ENCODE measurements at places on chromosomes 16 and 17.

DNA sequence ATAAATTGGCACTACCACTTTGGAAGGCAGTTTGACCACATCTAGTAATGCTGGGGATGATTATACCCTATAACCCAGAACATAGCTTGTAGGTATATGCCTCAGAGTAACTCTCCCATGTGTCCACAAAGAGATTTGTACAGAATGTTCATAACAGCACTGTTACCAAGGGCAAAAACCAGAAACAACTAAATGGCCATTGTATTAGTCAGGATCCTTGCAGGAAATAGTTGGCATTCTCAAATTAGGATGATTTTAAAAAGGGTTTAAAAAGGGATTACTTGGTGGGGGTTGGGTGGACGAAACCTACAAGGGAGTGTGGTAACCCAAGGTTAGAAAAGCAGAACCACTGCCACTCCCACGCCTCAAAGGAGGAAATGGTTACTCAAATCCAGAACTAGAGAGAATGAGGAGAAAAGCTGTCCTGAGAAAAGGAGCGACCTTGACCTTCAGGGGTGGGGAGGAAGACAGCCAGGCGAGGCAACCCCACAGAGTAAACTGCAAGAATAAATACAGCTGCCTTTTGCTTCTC, 2.1 kb downstream of the CPPED1 start:
- no peak for DNase-seq

GRCh38 chr17:43219001-43219400, 7.3 kb downstream of the TMEM106A start:
- DNase-seq, result no peak

DNA sequence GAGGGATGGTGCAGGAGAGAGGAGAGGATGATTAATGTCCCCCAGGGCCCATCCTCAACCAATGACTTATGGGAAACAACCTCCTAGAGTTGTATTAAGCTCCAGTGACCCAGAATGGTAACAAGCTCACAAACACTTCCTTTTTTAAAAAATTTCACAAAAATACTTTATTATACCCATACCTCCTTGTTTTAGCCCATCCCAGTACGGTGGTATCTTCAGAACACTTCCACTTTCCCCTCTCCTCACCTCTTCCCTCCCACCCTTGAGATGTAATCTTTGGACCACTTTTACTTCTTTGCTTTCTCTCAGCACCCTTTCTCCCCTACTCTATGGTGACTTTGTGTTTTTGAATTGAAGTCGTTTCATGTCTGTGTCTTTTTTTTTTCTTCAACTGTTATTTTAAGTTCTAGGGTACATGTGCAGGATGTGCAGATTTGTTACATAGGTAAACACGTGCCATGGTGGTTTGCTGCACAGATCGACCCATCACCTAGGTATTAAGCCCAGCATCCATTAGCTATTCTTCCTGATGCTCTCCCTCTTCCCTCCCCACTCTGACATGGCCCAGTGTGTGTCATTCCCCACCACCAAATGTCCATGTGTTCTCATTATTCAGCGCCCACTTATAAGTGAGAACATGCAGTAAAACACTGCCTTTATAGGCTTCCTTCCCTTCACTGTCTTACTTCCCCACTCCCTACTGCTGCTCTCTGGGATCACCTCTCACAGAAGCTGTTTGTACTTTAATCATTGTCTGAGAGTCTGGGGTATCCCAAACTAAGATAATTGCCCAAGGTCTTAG, 124.5 kb downstream of the PRKCB start:
- DNase-seq, result no peak

DNA sequence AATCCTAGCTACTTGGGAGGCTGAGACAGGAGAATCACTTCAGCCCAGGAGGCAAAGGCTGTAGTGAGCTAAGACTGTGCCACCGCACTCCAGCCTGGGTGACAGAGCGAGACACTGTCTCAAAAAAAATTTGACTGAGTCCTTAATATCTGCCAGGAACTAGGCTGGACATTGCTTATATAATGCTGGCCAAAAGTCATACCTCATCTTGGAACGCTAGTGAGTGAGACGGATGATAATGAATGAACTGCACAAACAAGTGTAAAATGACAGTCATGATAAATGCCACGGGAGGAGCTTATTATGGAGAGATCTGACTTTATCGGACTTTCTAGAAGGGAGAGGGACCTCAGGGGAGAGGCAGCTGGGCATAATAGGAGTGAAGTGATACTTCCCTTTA, 327.6 kb downstream of the SHISA9 start:
- DNase-seq, result no peak

GRCh38 chr16:19831678-19832077, 53.0 kb downstream of the GPRC5B start:
- DNase-seq, result no peak

DNA sequence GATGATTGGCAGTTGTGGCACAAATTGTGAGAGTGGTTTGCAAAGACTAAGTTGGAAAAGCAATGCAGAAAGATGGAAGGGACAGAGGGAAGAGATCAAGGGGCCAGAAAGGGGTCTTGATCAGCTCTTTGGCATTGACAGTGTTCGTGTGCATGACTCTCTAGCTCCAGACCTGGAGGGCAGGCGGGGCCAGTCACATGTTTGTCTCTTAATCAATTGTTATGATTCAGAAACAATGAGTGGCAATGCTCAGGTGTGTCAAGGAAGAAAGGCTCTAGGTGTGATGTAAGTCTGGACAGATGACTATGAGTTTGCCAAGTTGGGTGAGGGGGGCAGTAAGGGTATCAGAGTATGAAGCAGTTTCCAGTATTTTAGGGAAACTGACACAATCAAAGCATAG, 32.1 kb downstream of the WSB1 start:
- no peak for DNase-seq

- no peak for DNase-seq
Measured at GRCh38 chr17:72150632-72151460, 30.0 kb downstream of the SOX9 start.

GRCh38 chr16:53654946-53655345, 48.7 kb downstream of the RPGRIP1L start:
- DNase-seq, result no peak

GRCh38 chr16:17367923-17368322, 102.8 kb downstream of the XYLT1 start:
- no peak for DNase-seq

All from activated naive CD8-positive, alpha-beta T cell treated with anti-CD3 and anti-CD28 coated beads, Interleukin-2, amount 50 U/mL, for 16 hours (primary cell).